Uterus (tissue), 4 donors: ENCODE measurements at places on chromosomes 16 and 17. TPM values are rescaled to one million over a fixed set of nuclear protein-coding genes. Genes with fewer than 3 reads are reported as not detected.

GRCh38 chr16:77736879-77737278 is 14.6 kb downstream of the NUDT7 start:
- H3K4me3 ChIP-seq = no peak overlapping the region
- no peaks in the 10 kb centered on the region for H3K4me1 ChIP-seq
- H3K36me3 ChIP-seq = no peaks in the 10 kb centered on the region

DNA sequence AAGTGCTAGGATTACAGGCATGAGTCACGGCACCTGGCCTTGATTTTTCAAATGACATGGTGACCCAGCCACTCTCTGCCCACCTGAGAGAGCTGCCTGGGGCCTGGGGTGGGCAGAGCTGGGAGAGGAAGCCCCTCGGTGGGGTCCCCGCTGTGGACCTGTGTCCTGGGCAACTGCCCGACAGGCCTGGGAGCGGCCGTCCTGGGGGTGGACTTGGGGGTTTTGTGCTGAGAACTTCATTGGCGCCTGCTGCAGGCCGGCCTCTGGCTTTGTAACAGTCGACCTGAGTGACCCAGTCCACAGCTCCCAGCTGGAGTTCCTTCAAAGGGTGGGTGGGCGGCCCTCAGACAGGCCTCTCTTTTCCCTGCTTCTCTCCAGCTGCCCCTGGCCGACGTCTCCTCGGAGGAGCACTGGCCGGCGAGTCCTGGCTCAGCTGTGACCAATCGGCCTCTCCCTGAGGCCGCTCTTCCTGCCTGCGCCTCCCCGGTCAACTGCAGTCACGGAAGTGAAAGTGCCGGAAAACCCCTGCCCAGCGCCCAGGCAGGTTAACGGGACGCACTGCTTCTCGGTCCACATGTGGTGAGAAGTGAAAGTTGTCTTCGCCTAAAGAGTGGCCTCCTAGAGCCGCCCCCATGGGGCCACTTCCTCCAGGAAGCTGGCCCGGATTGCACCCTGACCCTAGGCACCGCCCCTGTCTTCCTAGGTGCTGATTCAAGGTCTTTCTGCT is 5.5 kb downstream of the CBFA2T3 start:
- no peaks in the 10 kb centered on the region for H3K36me3 ChIP-seq
- no peaks in the 10 kb centered on the region for H3K4me1 ChIP-seq
- DNase-seq = no peak
- no peaks in the 10 kb centered on the region for H3K27me3 ChIP-seq
- H3K4me3 ChIP-seq = no peak overlapping the region
- no peak overlapping the region for H3K27ac ChIP-seq

- no peak overlapping the region for H3K4me3 ChIP-seq
- H3K36me3 ChIP-seq = no peaks in the 10 kb centered on the region
- H3K27ac ChIP-seq = no peak overlapping the region
- no peaks in the 10 kb centered on the region for H3K4me1 ChIP-seq
- H3K27me3 ChIP-seq = no peaks in the 10 kb centered on the region
- DNase-seq = no peak
Observed at GRCh38 chr16:17367923-17368322, 102.8 kb downstream of the XYLT1 start.

DNA sequence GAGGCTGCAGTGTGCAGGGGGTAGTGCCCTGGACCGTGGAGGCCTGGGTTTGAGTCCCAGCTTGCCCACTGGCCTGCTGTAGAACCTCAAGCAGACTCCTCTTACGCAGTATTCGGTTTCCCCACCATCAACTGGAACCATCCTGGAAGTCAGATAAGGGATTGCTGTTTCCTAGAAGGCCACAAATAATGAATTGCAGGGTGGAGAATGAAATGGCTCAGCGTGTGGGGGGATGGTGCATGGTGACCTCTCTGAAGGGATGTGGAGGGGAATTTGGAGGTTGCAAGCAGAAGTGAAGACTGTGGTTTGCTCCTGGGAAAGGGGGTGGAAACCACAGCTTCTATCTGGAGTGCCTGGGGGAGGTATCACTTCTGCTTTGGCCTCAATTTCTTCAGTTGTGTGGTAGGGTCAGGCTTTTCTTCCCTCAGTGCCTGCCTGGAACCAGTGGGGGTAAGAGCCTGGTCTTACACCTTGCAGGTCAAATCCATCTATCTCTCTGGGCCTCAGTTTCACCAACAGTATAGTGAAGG is 1.7 kb downstream of the ADGRG5 start:
- no peaks in the 10 kb centered on the region for H3K36me3 ChIP-seq
- DNase-seq = peak; percentile 1
- H3K27me3 ChIP-seq = no peaks in the 10 kb centered on the region

DNA sequence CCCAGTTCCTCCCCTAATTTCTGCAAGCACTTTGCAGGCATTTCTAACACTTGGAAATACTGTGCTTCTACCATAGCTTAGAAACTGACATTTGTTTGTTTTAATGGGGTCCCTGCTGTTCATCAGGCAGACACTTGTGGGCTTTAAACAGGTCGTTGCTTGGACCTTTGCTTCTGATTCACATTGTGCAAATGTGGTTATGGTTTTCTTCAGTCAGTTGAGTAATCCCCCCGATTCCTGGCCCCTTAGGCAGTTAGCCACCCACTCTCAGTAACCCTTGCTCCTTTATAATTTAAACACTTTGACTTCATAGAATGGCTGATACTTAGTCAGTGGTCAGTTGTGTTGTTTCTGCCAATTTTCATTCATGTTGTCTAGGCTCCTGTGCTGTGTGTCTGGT is 39.4 kb downstream of the SLC47A1 start:
- no peaks in the 10 kb centered on the region for H3K36me3 ChIP-seq
- H3K27me3 ChIP-seq = no peaks in the 10 kb centered on the region
- no peak for DNase-seq
- H3K27ac ChIP-seq = no peak overlapping the region

- H3K4me1 ChIP-seq = no peaks in the 10 kb centered on the region
- no peak overlapping the region for H3K27ac ChIP-seq
- H3K4me3 ChIP-seq = no peak overlapping the region
- no peak for DNase-seq
- no peaks in the 10 kb centered on the region for H3K36me3 ChIP-seq
Observed at GRCh38 chr17:14353861-14354474, 53.1 kb downstream of the HS3ST3B1 start.

TUBG2 gene
- 9.7 TPM for total RNA-seq

TOP2A gene
- not detected for total RNA-seq

NECAB2 gene
- total RNA-seq = not detected

KRT27 gene
- total RNA-seq = not detected

TANC2 gene
- total RNA-seq = 48.8 TPM

GRIN2A gene
- total RNA-seq = 0.29 TPM

TEX19 gene
- not detected for total RNA-seq
